ENCODE measurements at places on chromosomes 13 and 19.
A peak's percentile ranks its signal among the peaks of the same experiment; 100 is the strongest.

DNA sequence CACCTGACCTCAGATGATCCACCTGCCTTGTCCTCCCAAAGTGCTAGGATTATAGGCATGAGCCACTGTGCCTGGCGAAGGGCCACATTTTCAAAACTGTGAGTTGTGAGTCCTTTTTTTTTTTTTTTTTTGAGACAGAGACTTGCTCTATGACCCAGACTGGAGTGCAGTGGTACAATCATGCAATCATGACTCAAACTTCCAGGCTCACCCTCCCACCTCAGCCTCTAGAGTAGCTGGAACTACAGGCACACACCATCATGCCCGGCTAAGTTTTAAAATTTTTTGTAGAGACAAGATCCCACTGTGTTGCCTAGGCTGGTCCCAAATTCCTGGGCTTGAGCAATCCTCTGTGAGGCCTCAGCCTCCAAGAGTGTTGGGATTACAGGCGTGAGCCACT lies 3.8 kb upstream of the MYPOP start:
- no peaks in the 10 kb centered on the region for H3K4me1 ChIP-seq
- peak; percentile 65 for DNase-seq
- no peak overlapping the region for H3K27ac ChIP-seq
- peaks cover 2% of the 10 kb centered on the region for H3K27me3 ChIP-seq
- H3K36me3 ChIP-seq = no peaks in the 10 kb centered on the region

DNA sequence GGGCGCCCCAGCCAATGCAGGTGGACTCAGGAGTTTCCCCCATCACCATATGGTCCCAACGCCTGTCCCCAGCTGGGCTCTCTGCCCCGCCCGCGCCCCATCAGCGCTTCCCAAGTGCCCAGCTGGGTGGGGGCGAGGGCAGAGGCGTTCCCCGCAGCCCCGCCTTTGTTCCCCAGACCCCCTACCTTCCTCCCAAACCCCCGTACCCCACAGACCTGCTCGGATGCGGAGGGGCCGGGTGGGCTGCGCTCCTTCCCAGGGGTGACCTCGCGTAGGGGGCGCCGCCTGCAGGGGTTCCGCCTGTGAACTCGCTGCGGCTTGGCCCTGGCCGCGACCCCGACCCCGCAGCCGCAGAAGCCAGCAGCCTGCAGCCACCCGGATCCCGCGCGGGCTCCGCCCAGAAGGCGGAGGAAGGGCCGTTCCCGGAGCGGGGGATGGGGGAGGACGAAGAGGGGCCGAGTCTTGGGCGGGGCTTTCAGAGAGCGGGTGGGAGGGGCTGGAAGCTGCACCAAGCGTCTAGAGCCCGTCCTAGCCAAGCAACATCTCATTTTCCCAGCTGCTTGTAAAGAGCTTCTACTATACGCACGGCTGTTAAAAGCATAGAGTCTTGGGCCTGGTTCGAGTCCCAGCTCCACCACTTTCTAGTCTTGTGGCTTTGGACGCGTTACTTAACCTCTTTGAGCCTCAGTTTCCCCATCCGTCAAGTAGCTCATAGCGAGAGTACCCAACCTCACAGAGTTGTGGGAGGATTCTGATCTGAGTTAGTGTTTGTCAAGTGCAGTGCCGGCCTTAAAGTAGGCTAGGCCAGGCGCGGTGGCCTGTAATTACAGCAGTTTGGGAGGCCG lies at the start of gene RAB3D:
Gene RAB3D (minus strand): TSS at position 404 of the 845 bp plus-strand sequence. CDS start 2,258 bp downstream, outside the sequence.
- H3K4me1 ChIP-seq = no peaks in the 10 kb centered on the region
- H3K27ac ChIP-seq = no peak within 1 kb of the TSS
- peak; percentile 94 for DNase-seq
- no peaks in the 10 kb centered on the region for H3K36me3 ChIP-seq
- no peaks in the 10 kb centered on the region for H3K27me3 ChIP-seq

DNA sequence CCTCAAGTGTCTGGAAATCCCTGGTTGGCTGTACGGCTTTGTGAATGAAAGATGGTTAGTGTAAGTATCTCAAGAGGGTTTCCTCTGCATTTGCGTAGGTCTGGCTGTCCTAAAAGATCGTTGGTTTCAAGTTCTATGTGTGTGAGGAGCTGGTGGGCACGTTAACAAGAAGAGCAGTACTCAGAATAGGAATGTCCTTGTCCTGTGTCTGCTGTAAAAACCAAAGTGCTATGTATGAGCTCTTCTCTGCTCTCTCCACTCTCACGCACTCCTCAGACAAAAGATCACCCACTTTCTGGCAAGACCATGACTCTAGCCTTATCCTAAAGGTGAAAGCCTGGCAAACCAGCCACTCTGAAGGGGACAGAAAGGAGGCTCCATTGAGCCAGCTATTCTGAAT lies 39.1 kb downstream of the USP12 start:
- no peak for DNase-seq
- no peaks in the 10 kb centered on the region for H3K4me1 ChIP-seq

- no peaks in the 10 kb centered on the region for H3K36me3 ChIP-seq
- no peak overlapping the region for H3K4me3 ChIP-seq
- no peaks in the 10 kb centered on the region for H3K4me1 ChIP-seq
- no peaks in the 10 kb centered on the region for H3K27me3 ChIP-seq
- H3K27ac ChIP-seq = no peak overlapping the region
- DNase-seq = no peak
Observed at GRCh38 chr13:59865398-59865797, 298.3 kb downstream of the DIAPH3 start.

- peak overlapping the region; percentile 11 for H3K4me3 ChIP-seq
- no peak for DNase-seq
- no peaks in the 10 kb centered on the region for H3K36me3 ChIP-seq
- H3K27ac ChIP-seq = no peak overlapping the region
- H3K27me3 ChIP-seq = peaks cover 3% of the 10 kb centered on the region
Observed at GRCh38 chr19:1857648-1858326, 5.6 kb downstream of the KLF16 start.

GRCh38 chr13:28796938-28797257 lies 23.2 kb upstream of the MTUS2 start:
- no peaks in the 10 kb centered on the region for H3K27me3 ChIP-seq
- no peaks in the 10 kb centered on the region for H3K4me1 ChIP-seq
- no peaks in the 10 kb centered on the region for H3K36me3 ChIP-seq

DNA sequence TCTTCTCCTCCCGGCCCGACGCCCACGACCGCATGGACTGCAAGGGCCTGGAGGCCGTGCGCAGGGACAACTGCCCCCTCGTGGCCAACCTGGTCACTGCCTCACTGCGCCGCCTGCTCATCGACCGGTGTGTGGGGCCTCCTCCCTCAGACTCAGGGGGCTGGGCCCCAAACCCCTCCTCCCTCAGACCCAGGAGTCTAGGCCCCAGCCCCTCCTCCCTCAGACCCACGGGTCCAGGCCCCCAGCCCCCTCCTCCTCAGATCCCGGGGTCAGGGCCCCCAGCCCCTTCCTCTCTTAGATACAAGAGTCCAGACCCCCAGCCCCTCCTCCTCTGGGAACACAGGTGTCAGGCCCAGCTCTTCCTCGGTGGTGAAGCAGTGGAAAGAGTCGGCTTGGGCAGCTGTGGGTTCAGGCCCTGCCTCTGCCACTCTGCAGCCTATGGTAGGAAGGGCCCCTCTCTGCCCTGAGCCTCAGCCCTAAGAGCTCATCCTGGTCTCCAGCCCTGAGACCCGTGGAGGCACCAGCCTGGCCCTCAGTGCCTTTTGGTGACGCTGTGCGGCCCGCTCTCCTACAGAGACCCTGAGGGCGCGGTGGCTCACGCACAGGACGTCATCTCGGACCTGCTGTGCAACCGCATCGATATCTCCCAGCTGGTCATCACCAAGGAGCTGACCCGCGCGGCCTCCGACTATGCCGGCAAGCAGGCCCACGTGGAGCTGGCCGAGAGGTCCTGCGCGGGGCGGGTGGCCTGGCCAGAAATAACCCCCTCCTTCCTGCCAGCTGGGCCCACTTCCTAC lies 3.7 kb upstream of the SPIB start:
- H3K4me3 ChIP-seq = no peak overlapping the region
- peaks cover 3% of the 10 kb centered on the region for H3K4me1 ChIP-seq
- no peak overlapping the region for H3K27ac ChIP-seq
- peak; percentile 82 for DNase-seq
- H3K36me3 ChIP-seq = no peaks in the 10 kb centered on the region

DNA sequence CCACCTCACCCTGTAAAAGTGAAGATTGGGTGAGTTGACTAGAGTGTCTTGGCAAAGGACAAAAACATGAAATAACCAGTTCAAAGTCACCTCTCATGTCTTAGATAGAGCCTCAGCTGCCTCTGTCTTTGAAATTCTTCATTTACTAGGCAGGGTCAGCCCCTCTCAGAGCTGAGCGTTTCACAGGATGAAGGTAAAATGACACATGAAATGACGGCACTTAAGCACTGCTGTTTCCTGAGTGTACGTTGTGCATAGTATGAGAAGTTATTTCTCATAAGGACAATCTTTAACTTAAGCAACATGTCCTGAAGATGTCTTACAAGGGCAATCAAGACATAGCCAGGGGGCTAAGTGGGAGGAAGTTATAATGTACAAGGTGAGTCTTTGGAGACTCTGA lies 32.3 kb upstream of the SLC10A2 start:
- no peak overlapping the region for H3K4me3 ChIP-seq
- H3K4me1 ChIP-seq = peaks cover 42% of the 10 kb centered on the region
- H3K27ac ChIP-seq = no peak overlapping the region

GRCh38 chr19:7292950-7293761 lies 1.1 kb downstream of the INSR start:
- peak; percentile 5 for DNase-seq
- peaks cover 6% of the 10 kb centered on the region for H3K27me3 ChIP-seq
- no peaks in the 10 kb centered on the region for H3K4me1 ChIP-seq
- no peak overlapping the region for H3K27ac ChIP-seq
- H3K36me3 ChIP-seq = no peaks in the 10 kb centered on the region

GRCh38 chr19:10681658-10682057 lies 19.6 kb upstream of the QTRT1 start:
- H3K27ac ChIP-seq = no peak overlapping the region
- H3K27me3 ChIP-seq = no peaks in the 10 kb centered on the region

GRCh38 chr19:7736148-7736547 lies 4.2 kb upstream of the CLEC4G start:
- peaks cover 48% of the 10 kb centered on the region for H3K27me3 ChIP-seq
- H3K36me3 ChIP-seq = no peaks in the 10 kb centered on the region
- no peak overlapping the region for H3K4me3 ChIP-seq
- DNase-seq = no peak

GRCh38 chr13:73989244-73989843 lies 144.9 kb downstream of the KLF12 start:
- no peak for DNase-seq
- H3K4me3 ChIP-seq = no peak overlapping the region
- H3K27me3 ChIP-seq = no peaks in the 10 kb centered on the region
- no peaks in the 10 kb centered on the region for H3K36me3 ChIP-seq

DNA sequence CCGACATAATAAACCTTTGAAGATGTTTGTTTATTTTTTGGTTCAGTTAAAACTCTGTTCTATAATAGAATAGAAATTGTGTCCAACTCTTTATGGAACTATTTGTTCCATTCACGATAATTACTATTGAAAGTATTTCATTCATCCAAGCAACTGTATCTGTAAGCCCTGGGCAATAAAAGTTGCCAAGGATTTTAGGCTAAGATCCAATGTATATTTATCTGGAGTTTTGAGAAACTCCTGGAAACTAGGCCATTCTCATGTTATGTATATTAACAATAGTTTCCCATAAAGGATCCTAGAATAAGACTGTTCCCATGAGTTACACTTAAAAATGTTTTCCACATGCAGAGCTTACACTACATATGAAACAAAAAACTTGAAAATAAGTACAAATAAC lies 261.6 kb downstream of the SLITRK6 start:
- H3K27me3 ChIP-seq = no peaks in the 10 kb centered on the region
- no peak overlapping the region for H3K27ac ChIP-seq

DNA sequence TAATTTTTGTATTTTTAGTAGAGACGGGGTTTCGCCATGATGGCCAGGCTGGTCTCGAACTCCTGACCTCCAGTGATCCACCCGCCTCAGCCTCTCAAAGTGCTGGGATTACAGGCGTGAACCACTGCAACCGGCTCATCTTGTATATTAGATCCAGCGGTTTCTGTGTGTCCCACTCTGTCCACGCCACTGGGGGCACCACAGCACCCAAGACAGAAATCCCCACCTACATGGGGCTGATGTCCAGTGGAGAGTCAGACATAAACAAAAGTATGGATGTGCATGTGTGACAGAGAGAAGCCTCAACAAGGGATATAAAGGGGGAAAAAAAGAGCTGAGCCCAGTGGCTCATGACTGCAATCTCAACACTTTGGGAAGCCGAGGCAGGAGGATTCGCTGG lies 65.8 kb upstream of the ADGRE5 start:
- no peaks in the 10 kb centered on the region for H3K4me1 ChIP-seq
- no peak for DNase-seq
- H3K36me3 ChIP-seq = no peaks in the 10 kb centered on the region
- no peak overlapping the region for H3K4me3 ChIP-seq
- H3K27me3 ChIP-seq = no peaks in the 10 kb centered on the region

GRCh38 chr19:1102407-1103131 lies 1.2 kb upstream of the GPX4 start:
- DNase-seq = peak; percentile 99
- H3K27ac ChIP-seq = peak overlapping the region; percentile 92
- H3K27me3 ChIP-seq = no peaks in the 10 kb centered on the region

DNA sequence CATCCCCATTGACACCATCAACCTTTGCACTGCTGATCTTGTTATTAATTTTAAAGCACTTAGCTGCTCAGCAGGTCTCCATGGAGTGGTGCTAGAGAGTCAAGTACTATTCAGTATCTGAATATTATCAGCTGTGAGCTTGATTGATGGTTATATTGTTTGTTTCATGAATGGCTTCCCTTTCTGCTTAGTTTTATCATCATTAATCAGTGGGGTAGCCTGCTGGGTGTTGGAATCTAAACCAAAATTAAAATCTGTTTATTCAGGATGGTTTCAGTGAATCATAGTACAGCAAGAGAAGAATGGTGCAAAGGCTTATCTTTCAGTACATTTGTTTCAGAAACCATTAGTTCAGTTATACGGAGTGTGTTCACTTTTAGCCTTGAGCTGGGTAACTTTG lies 42.5 kb upstream of the SCEL start:
- H3K27me3 ChIP-seq = no peaks in the 10 kb centered on the region
- H3K27ac ChIP-seq = no peak overlapping the region
- DNase-seq = peak; percentile 23
- no peak overlapping the region for H3K4me3 ChIP-seq
- no peaks in the 10 kb centered on the region for H3K36me3 ChIP-seq

GRCh38 chr19:53254411-53255341 lies at the start of gene ZNF677:
TSS of gene ZNF677 (minus strand) at chr19:53254873. CDS start at chr19:53251550, 3,323 bp downstream.
- peak within 1 kb of the TSS; percentile 99 for H3K4me3 ChIP-seq
- H3K36me3 ChIP-seq = peaks cover 22% of the 10 kb centered on the region
- H3K4me1 ChIP-seq = no peaks in the 10 kb centered on the region

DNA sequence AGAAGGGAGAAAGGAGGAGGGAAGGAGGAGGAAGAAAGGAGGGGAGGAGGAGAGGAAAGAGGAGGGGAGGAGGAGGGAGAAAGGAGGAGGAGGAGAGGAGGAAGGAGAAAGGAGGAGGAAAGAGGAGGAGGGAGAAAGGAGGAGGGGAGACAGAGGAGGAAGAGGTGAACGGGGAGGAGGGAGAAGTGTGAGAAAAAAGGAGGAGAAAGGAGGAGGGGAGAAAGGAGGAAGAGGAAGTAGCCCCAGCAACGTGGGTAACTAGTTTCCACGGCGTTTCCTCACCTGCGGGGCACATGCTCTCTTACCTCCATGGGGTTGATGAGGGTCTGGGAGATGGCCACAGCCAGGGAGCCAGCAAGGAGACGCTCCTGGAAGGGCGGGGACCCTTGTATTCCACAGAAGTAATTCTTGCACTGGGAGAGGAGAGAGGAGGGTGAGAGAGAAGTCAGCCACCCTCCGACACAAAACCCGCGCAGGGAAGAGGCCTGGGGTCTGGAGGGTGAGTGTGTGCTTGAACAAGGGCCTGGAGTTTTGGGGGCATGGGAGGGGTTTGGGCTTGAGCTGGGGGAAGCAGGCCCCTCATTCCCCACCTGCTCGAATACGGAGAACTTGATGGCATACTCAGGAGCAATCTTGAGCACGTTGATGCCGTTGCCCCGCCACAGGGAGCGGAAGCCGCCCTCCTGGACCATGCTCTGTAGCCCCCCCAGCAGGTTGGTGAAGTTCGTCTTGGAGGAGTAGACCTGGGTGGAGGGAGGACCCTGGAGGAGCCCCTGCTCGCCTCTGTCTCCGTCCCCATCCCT lies 3.9 kb downstream of the SLC25A41 start:
- H3K27me3 ChIP-seq = peaks cover 9% of the 10 kb centered on the region
- no peak overlapping the region for H3K4me3 ChIP-seq
- H3K27ac ChIP-seq = no peak overlapping the region

All from cardiac muscle cell (in vitro differentiated cells and primary cell).